ENCODE measurements at places on chromosomes 6 and 20.

DNA sequence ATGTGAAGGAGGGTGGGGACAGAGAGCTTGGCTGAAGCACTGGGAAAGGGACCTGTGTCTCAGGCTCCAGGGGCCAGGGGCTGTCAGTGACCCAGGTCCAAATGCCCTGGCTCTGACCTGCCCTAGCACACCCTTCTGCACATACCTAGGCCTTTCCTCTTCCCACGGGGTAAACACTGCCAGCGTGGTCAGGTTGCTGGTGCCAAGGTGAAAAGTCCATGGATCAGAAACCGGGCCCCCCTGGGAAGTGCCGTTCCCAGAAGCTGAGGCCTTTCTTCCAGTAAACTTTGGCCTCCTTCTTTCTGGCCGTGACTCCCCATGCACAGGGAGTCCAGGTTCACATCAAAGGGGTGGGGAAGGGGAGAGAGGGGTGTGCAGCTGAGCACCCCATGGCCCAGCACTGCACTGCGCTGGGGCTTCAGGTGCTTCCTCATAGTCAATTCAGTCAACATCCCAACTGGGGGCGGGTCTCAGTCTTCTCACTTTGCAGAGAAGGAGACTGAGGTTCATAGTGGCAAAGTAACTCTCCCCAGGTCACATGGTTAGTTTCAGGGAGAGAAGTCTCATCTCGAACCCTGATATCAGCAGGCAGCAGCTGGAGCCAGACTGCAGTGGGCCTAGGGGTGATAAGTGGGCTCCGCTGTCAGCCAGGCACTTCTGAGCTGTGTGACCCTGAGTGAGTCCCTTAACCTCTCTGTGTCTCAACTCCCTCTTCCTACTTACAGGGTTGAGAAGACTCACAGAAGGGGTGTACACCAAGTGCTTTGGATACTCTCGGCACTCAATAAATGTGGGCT is 17.0 kb downstream of the PCK1 start:
- DNase-seq, result no peak

DNA sequence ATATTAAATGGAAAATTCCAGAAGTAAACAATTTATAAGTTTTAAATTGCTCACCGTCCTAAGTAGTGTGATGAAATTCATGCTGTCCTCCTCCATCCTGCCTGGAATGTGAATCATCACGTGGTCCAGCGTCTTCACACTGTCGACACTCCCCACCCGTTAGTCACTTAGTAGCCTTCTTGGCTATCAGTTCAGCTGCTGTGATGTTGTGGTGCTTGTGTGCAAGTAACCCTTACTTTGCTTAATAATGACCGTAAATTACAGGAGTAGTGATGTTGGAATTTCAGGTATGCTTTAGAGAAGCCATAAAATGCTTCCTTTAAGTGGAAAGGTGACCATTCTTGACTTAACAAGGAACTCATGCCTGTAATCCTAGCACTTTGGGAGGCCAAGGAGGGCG is 25.2 kb downstream of the RIOK1 start:
- DNase-seq, result no peak

DNA sequence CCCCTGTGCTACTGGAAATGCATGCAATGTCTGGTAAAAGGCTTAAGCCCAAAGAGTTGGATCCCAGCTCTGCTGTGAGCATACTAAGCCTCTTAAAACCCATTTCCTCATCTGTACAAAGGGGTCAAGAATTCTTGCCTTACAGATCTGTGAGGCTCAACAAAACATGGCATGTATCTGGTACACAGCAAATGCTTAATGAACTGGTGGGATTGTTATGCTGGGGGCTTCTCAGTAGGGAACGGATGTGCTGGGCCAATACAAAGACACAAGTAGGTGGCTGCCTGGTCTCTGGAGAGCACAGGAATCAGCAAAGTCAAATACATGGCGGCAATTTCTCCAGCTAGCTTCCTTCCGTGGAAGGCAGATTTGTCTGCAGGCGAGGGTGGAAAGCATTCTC is 62.3 kb downstream of the LAMP5 start:
- no peak for DNase-seq

GRCh38 chr6:25457516-25457915 is 178.3 kb downstream of the CARMIL1 start:
- DNase-seq, result no peak

DNA sequence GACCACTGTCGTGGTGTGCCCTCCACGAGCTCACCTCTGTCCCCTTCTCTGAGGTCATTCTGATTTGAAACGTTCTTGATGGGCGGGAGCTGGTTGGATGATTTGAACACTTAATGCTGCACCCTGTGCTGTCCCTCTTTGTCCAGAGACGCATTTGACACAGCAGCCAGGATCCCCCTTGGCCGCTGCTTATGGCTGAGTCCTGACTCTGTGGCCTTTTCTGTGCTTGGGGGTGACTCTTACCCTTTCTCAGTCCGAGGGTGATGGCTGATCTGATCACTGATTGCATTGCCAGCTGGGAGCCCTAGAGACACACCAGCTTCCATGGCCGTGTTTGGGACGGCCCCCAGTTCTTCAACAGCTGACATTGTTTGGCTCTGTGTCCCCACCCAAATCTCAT is 43.5 kb upstream of the FRMD1 start:
- no peak for DNase-seq

DNA sequence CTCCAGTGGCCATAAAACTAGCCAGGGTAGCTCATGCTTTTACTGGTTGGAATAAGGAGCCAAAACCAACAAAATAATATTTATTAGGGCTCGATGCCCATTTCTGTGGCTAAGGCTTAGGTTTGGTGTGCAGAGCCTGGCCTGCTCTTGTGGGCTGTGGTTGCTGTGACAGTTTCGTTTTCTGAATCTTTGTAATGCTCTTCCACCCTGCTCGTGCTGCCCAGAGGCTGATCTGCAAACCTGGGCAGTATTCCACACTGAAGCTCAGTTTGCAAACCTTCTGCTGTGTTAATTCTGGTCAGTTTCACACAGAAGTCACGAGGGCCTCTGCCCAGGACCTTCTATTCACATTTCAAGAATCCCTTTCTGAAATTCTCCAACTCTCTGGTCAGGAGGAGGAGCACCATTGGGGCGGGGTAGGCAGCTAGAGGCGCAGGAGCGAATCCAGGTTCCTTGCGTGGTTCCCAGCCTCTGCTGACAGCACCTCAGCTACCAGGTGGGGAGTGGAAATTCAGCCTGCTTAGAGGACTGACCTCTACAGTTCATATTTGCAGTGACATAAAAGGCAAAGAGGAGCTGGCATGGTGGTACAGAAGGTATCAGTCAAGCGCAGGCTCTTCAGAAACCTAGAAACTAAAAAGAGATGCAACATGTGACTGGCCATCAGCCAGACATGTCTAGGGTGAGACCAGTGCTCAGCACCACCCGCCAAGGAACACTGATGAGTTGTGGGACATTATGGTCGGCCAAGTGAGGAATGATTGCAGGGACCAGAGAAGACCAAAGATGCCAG is 14.3 kb upstream of the C20orf144 start:
- no peak for DNase-seq

GRCh38 chr20:58239216-58239615 is 10.8 kb upstream of the ANKRD60 start:
- no peak for DNase-seq

All from CD4-positive, alpha-beta T cell treated with Interleukin-4 for 4 hours (primary cell).